CD8-positive, alpha-beta T cell (primary cell): ENCODE measurements at places on chromosomes 11 and 22.

DNA sequence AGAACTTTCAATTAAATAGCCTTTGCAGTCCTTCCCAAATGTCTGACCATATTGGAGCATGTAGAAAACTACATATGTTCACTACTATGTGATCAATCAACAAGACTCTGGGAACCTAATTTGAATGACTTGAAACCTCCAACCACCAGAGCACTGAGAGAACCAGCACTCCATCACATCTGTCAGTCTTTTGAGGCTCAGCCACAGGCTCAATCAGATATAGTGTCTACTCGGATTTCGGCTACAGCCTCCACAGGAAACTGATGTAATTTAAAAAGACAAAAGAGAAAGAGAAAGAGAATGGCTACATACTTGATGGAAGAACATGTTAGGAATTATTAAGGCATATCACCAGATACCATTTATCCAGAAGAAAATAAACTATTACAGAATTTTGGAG is 859.0 kb downstream of the FAM181B start:
- DNase-seq: no peak

- no peak for DNase-seq
Measured at GRCh38 chr11:67400942-67401494, 640 bp downstream of the PPP1CA start.

DNA sequence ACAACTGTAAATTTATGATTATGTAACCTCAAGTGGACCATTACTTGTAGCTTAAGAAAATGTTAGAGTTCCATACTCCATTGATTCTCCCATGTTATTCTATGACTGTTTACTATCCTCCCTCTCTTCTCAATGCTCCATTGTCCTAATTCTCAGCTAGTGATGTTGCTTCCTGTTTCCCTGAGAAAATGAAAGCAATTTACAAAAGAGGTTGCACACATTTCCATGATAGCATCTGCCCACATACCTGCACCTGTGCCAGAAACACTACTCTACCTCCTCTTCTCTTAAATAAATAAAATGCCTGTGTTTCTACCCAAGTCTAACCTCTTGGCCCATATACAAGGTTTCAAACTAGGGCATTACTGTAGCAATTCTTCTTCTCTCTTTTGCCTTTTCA is 1620.9 kb downstream of the FAM181B start:
- DNase-seq: no peak

GRCh38 chr22:29243874-29244446 is 23.8 kb downstream of the RHBDD3 start:
- DNase-seq: no peak

DNA sequence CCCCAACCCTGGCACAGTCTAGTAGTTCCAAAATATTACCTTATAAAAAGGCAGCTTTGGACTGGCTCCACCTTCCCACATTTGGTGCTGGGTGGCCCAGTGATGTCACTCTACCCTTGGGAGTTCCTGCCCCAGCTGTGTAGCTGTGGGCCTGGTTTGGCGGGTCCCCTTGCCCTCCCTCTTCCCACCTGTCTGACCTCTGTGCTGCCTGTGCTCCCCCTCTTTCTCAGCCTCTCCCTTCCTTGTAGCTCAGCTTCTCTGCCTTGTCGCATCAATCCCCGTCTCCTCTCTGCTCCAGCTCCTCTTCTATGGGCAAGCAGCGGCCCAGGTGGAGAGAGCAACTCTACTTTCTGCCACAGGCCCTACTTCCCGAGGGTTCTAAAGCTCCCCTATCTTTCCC is 54.6 kb downstream of the CHRDL2 start:
- DNase-seq: no peak

DNA sequence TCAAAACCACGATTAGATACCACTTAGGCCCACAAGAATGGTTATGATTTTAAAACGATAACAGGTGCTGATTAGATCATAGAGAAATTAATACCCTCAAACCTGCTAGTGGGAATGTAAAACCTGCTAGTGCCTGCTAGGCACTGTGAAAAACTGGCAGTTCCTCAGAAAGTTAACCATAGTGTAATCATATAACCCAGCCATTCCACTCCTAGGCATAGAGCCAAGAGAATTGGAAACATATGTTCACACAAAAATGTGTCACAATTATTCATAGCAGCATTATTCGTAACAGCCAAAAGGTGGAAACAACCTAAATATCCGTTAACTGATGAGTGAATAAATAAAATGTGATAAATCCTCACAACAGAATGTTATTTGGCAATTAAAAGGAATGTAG is 122.2 kb upstream of the SYN3 start:
- no peak for DNase-seq

- DNase-seq: no peak
Measured at GRCh38 chr11:111097191-111097590, 148.3 kb upstream of the POU2AF2 start.

GRCh38 chr11:115126515-115127208 is 377.6 kb downstream of the CADM1 start:
- no peak for DNase-seq

- DNase-seq: no peak
Measured at GRCh38 chr22:49549256-49550140, 278.2 kb downstream of the BRD1 start.

DNA sequence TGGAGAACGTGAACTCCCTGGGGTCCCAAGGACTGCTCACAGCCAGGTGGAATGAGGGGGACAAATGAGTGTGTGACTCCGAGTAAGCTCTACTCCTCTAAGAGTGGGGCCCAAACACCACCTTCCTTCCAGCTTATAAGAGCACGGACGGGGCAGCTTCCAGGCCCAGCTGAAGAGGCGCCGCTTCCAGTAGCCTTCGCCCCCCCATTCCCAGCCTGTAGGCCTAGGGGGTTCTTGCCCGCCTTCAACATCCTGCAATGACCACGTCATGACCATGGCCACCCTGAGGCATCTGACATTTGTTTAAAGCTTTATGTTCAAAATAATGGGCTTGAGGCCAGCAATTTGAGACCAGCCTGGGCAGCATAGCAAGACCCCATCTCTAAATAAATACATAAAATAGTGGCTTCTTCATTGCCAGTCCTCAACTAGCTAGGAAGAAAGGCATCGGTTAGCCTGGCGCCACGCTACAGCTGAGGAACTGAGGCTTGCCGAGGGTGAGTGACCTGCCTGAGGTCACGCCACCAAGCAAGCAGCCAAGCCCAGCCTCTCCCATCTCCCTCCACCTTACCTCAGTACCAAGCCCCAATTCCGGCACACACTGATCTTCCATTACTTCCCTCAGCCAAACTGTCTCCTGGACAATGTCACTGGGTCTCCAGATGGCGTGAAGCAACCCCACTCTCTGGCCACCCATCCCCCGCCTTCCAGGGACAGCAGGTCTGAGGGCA is 7.8 kb upstream of the TNFRSF13C start:
- DNase-seq: no peak
